Fibroblast of villous mesenchyme (primary cell): ENCODE measurements at places on chromosomes 2 and 18. TPM values are rescaled to one million over a fixed set of nuclear protein-coding genes. Genes with fewer than 3 reads are reported as not detected.
A peak's percentile ranks its signal among the peaks of the same experiment; 100 is the strongest.

DNA sequence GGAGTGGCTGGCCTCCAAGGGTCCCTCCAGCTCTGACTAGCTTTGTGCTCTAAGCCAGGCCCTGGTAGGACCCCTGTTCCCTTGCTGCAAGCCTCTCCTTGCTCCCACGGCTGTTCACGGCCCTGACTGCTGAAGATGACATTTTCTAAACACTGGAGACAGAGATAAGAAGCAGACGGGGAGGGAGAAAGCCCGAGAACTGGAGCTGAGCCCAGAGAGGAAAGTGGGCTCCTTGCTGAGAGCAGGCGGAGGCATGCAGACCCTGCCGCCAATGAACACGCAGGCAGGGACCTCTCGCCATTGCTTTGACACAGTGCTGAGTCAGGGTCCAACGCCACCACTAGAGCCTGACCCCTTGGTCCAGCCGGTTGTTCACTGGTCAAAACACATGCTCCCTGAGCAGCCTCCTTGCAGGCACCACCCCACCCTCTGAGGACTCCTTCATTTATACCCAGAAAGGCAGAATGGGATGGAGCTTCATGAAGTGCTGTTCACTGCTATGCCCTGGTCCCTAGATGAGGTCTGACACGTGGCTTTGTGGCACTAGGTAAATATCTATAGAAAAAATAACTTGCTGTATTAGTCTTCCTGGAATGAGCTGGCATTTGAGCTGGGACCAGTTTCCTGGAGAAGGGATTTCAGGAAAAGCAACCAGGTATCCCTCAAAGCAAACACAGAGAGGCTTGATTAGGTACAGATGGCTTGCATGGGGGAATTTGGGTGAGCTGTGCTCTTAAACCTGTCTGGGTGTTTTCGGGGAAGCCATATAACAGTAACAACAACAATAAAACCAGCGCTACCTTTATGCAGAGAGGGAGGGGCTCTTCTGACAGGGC lies 65.7 kb downstream of the MCFD2 start:
- DNase-seq: peak; percentile 93

DNA sequence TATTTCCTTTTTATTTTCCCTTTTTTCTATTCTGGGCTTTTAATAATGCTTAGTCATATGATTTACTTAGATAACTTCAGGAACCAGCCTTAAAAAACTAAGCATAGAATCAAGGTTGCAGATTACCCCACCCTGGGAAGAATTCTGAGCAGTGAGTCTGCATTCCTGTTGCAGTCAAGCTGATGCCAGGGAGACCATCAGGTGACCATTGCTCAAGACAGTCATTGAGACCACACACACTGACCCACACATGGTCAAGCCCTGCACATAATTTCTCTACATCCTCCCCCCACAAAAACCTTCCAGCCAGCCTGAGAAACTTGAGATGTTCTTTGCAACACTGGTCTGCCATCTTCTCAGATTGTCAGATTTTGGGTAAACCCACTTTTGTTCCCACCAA lies 83.9 kb downstream of the SH3YL1 start:
- no peak for DNase-seq

RNF138 gene
- 26.7 and 35.4 TPM in 2 replicates for total RNA-seq

DNA sequence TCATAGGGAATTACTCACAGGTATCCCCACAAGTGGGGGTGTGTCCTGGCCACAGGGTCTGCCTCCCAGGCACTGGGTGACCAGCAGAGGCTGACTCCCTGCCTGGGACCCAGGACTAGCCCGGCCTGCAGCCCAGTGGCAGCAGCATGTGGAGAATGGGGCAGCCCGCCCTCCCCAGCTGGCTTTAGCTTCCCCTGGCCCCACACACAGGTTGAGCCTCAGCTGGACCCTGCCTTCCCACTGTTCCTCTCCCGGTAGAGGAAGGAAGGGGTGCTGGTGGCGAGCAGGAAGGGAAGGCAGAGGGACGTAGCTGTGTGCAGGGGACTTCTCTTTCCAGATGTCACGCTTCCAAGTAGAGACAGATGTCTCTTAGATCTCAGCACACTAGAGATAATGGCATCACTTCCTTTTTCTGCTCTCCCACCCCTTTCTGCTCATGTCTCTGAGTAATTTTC lies 51.4 kb downstream of the EMILIN2 start:
- no peak for DNase-seq

DNA sequence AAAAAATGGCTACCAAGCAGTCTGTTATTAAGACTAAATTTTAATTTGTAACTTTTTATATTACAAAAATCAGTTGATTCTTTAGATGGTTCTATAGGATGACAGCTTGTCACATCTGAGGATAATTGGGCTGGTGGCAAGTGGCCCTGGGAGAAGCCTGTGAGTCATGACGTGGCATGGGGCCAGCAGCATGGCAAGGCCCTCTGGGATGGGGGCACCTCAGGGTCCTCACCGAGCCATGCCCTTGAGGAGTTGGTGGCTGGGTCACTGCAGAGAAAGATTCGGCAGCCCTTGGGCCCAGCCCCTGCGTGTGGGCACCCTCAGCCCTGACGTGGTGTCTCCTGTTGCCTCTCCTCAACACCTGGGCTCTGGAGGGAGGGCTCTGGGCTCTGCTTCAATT lies 49.7 kb downstream of the STK25 start:
- DNase-seq: no peak

SERPINB2 gene
- 18.0 and 22.9 TPM in 2 replicates for total RNA-seq

DNA sequence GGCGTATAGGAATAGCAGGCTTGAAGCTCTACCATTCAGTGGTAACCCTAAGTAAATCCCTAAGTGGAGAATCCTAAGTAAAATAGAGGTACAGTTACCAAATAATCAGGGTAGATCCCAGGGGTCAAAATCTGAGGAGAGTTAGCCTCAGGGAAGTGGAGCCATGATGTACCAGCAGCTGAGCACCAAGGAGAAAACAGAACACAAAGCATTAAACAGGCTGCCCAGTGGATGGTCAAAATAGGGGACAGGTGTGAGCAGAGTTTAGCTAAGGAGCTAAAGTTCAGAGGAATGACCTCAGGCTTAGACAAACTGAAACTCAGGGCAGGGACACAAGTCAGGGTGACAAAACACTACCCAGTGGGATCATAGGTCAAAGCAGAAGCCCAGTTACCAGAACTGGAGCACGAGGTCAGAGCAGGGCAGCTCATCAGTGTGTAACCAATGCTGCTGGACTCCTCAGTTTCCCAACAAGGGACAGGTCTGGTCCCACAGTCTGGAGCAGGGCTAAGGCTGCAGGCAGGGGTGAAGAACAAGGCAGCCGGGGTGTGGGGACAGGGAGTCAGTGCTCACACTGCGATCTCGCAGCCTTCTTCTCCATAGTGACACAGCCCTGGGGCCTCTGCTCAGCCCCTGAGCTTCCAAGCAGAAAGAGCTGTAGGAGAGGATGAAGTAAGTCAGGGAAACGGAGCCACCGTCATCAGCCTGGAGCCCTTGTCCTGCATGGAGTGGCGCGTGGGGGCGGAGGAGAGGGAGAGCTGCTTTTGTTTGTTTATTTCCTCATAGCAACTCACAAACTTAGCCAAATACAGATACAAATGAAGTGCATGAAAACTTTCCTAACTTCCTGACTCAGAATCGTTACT lies 264.0 kb downstream of the MREG start:
- peak; percentile 83 for DNase-seq

ZNF396 gene
- 0.64 and 1.3 TPM in 2 replicates for total RNA-seq

GRCh38 chr18:58186258-58186948 lies 142.4 kb downstream of the NEDD4L start:
- DNase-seq: peak; percentile 40
